Dermis blood vessel endothelial cell (primary cell): ENCODE measurements at places on chromosomes 2 and 18. TPM values are rescaled to one million over a fixed set of nuclear protein-coding genes. Genes with fewer than 3 reads are reported as not detected.

Gene EHD3
- 6.0 and 7.8 TPM in 2 replicates for total RNA-seq

Gene RNF152
- total RNA-seq: 88.8 and 91.2 TPM in 2 replicates

Gene ARHGEF33
- total RNA-seq: 0.14 and 0.34 TPM in 2 replicates

Gene SLC38A11
- total RNA-seq: not detected in 2 replicates

Gene SLC30A3
- total RNA-seq: 17.9 and 25.8 TPM in 2 replicates

Gene KCNK3
- under 0.01 and 0.05 TPM in 2 replicates for total RNA-seq

Gene SMARCAL1
- total RNA-seq: 18.5 and 21.5 TPM in 2 replicates

Gene RAB6C
- total RNA-seq: under 0.01 TPM in 1 of 2 replicates, not detected in the other

Gene STEAP3
- total RNA-seq: 3.9 and 7.9 TPM in 2 replicates

Gene LAMA1
- 0.05 and 1.2 TPM in 2 replicates for total RNA-seq

Gene CPO
- total RNA-seq: not detected in 2 replicates

Gene POU3F3
- total RNA-seq: 0.23 and 0.34 TPM in 2 replicates

Gene RAD51AP2
- not detected in 2 replicates for total RNA-seq

Gene MCEE
- total RNA-seq: 9.7 and 14.0 TPM in 2 replicates

Gene BOK
- 88.1 and 99.4 TPM in 2 replicates for total RNA-seq

Gene GPC1
- 8.3 and 11.3 TPM in 2 replicates for total RNA-seq

Gene CNTNAP5
- not detected in 2 replicates for total RNA-seq
